Panc1 (cell line): ENCODE measurements at places on chromosomes 16 and 17.
A peak's percentile ranks its signal among the peaks of the same experiment; 100 is the strongest.

- no peak for DNase-seq
Observed at GRCh38 chr17:35765086-35765710, 4.5 kb downstream of the C17orf50 start.

- no peak for DNase-seq
Observed at GRCh38 chr17:72452286-72453173, 331.7 kb downstream of the SOX9 start.

GRCh38 chr17:27530764-27531391, 74.6 kb downstream of the KSR1 start:
- no peak for DNase-seq

- no peak for DNase-seq
Observed at GRCh38 chr17:64723781-64724180, 61.7 kb upstream of the SMURF2 start.

- DNase-seq: no peak
Observed at GRCh38 chr17:57864273-57864672, 14.4 kb upstream of the MRPS23 start.

DNA sequence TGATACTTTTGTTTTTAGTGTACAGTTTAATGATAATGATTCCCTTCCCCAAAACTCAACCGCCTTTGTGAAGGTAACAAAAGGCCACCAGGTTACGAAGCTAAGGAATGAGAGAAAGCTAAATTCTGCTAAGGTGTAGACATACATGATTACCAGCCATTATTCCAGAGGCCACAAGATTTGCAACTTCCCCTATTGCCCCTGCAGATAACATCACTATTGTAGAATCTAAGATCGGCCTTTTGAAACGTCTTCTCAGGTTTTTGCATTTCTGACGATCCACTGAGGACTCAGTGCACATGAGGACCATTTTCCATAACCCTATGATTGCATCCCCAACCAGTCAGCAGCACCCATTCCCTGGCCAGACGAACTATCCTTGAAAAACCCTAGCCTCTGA, 33.9 kb upstream of the SNN start:
- DNase-seq: no peak

- no peak for DNase-seq
Observed at GRCh38 chr16:64437706-64438324, 684.0 kb downstream of the CDH11 start.

DNA sequence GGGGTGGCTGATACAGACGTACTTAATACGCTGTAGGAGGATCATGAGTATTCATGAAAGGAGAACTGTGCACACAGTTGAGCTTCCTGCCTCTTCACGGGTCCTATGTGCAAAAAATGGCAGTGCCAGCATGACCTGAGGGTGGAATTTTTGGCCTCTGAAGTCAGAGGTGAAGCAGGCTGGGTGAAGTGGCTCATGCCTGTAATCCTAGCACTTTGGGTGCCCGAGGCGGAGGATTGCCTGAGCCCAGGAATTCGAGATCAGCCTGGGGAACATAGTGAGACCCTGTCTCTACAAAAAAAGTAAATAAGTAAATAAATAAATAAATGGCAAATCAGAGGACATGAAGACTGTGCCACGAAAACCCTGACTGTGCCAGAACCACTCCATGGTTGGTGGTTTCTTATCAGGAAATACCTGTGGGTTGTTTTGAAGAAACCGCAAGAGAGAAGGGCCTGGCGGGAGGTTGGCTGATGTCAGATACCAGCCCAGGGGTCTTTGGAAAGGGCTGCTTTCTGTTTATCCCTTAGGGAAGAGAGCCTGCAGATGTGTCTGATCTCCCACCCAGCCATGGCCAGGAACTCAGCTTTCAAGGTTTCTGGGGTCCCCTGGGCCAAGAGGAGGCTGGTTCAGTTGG, 3.4 kb downstream of the ASPSCR1 start:
- DNase-seq: no peak

DNA sequence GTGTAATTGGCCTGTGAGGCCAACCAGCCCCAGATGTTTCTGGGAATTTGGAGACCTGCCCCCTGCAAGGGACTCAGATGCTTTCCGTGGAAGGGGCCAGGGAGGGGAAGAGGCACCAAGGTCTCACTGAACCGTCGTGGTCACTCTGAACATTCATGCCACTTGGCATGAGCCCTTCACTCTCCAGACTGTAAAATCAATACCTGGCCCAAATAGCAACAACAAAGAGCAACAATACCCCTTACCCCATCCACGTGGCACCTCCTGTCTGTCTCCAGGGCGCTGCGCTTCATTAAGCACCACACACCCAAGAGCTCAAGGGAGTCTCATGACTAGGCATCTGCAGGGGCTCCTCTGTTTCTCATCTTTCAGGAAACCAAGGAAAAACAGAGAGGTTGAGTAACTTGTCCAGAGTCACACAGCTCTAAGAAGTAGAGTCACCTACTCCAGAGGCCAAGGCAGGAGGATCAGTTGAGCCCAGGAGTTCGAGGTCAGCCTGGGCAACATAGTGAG, 52.8 kb downstream of the SOCS1 start:
- no peak for DNase-seq

DNA sequence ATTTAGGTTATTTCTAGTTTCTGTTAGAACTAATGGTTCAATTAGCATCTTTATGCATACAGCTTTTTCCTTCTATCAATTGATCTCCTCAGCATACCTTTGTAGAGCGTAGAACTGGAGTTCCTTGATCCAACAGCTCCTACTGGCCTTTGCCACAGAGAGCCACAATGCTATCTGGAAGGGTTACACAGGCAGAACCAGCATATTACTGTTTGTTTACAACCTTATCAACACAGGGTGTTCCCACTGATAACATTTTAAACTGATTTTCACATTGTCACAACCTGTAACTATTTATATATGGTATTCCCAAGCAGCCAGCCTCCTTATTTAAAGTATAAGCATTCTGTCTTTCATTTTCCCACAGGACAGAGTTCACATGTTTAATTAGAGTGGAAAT, 382.2 kb downstream of the MAF start:
- no peak for DNase-seq

DNA sequence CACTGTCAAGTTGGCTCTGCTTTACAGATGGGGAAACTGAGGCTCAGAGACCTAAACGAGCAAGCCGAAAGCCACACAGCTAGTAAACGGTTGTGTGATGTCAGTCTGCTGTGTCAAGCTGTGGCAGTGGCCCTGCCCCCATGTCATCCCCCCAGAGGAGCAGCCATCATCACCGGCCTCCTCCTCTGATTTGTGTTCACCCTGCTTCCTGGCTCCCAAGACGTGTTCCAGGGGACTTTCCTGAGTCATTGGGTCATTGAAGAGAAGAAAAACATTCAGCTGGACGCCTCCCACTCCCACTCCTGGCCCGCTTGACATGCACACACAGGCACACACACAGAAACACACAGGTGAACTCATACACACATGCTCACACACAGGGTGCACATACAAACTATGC, 54.0 kb upstream of the CIBAR2 start:
- DNase-seq: no peak

DNA sequence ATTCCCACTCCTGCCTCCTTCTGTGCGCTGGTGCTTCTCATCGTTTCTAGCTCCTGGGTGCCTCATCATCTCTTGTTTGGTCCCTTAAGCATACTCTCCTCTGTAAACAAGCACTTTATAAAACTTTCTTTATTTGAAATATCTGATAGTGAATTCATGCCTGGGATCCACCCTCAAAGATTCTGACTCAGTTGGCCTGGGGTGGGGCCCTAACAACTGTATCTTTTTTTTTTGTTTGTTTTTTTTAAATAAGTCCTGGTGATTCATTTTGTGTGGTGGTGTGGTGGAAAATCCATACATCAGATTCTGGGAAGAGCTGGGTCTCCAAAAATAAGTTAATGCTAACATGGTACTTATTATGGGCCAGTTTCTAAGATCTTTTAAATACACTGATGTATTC, 678.3 kb downstream of the TOX3 start:
- DNase-seq: no peak

- DNase-seq: no peak
Observed at GRCh38 chr17:20975566-20975965, 67.2 kb downstream of the USP22 start.

GRCh38 chr17:12641084-12641483, 24.6 kb upstream of the MYOCD start:
- no peak for DNase-seq

DNA sequence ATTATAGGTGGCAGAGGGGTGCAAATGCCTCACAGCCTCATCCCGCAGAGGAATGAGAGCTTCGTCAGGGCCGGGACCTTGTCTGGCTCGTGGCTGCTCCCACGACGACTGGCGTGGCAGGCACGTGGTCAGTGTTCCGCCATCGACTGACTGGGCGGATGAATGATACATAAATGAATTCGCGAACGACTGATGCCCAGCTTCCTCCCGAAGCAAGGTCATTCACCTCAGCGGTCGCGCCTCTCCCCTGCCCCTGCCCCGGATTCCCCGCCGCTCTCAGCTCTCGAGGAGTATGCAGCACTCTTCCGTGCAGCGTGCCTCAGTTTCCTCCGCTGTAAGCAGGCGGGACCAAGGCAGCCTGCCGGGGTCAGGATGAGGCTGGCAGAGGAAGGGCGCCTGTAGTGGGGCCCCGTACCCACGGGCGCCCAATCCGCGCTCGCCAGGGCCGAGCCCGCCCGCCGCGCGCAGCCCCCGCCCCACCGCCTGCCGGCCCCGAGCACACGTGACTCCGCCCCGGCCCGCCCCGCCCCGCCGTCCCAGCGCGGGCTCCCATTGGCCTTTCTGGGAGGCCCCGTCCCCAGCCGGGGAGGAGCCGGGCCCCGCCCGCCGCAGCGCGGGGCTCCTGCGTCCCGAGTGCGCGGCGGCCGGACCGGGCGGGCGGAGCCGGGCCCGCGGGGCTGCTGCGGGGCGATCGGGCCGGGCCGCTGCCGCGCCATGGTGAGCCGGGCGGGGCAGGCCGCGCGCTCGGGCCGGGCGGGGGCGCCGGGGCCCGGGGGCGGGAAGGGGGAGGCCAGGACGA, at the start of gene SNN:
TSS of gene SNN (plus strand) at position 632 of the 799 bp plus-strand sequence. CDS start 7,605 bp downstream, outside the sequence.
- no peak for DNase-seq

GRCh38 chr16:17887963-17888362, 417.2 kb upstream of the XYLT1 start:
- no peak for DNase-seq

GRCh38 chr17:39632153-39632941, 4.6 kb upstream of the STARD3 start:
- DNase-seq: no peak

- DNase-seq: no peak
Observed at GRCh38 chr17:55527540-55528118, 16.4 kb upstream of the SMIM36 start.

- DNase-seq: no peak
Observed at GRCh38 chr17:75271955-75272847, 1.2 kb upstream of the MIF4GD start.

GRCh38 chr17:50355701-50356341, 9.9 kb downstream of the XYLT2 start:
- DNase-seq: no peak

GRCh38 chr16:974001-974601, 3.3 kb upstream of the LMF1 start:
- no peak for DNase-seq

DNA sequence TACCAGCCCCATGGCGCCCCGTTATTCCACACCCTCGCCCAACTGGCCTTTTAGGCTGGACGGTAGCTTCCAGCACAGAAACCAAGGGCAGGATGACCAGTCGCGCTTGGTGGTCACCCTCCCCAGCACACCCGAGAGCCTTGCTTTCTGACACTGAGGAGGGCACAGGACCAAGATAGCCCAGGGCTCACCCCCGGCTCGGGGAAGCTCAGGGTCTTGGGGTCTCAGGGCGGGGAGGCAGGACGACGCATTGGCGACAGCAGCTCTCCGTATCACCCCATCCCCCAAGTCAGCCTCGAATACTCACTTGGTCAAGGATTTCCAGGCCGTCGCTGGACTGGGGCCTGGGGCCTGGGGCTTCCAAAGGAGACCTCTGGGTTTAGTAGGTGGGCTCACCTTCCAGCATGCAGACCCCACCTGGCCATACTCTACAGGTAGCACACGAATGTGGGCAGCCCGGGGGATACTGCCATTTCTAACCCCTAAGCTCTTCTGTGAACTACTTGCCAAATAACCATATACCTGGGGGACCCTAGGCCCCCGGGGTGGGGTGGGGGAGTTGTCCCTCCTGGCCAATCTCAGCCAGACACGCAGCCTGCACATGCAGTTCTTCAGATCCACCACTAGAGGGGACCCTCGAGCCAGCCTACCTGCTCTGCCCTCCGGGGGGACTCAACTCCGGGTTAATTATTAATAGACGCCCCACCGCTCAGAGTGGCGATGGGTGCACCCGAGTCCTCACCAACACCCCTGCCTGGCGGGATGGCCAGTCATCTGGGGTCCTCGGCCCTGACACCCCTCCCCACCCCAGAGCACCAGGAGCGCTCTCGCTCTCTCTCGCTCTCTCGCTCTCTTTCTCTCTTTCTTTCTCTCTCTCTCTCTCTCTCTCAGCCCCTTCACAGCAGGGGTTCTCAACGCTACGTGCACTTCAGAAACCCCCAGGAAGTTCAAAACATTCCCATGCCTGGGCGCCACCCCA, 30.0 kb downstream of the TBC1D16 start:
- DNase-seq: no peak

GRCh38 chr16:58513874-58514273, 1.4 kb upstream of the SETD6 start:
- no peak for DNase-seq

DNA sequence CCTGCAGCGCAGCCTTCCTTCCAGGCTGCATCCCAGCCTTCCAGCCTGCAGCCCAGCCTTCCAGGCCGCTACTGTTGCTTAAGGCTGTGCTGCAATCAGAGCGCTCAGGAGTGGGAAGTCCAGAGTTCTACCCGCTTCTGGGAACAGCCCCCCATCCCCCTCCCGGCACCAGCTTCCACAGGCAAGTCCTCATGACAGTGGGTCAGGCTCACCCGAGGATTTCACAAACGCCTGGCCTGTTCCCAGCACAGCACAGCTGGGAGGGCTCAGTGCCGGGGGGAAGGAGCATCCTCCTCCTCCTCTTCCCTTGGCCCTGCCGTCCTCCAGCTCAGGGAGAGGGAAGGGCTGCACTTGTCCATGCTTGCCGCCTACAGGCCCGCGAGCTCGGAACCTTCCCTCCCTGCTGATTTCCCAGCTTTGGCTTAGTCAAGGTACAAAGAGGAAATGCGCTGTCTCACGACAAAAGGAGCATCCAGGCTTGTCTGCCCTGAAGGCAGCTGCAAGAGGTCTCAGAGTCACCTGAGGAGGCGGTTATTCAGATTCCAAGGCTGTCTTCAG, 8.3 kb downstream of the SOCS3 start:
- no peak for DNase-seq

DNA sequence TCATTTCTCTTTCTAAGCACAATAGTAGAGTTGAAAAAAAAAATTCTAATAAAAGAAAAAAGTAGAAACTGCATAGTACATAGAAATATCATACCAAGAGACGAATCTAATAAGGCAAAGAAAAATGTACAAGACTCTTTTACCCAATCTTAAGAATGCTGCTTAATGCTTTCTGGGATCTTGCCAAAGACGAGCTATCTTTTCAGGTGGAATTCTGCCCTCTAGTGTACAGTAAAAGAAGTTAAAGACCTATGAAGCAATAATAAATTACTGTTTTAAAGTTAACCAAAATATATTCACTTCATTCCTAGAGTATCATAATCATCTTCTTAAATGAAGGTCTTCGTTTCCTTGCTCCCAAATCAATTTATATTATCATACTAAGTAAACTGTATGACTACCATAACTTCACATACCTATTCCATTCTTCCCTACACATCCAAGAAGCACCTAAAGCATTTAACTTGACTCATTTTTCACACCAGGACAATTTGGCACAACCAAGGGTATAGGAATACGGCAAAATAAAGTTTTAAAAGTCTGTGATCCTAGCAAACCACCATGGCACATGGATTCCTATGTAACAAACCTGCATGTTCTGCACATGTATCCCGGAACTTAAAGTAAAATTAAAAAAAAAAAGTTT, 47.7 kb downstream of the CFDP1 start:
- peak; percentile 42 for DNase-seq
